Ureter (tissue), 1 donor: ENCODE measurements at places on chromosomes 5 and 9. TPM values are rescaled to one million over a fixed set of nuclear protein-coding genes. Genes with fewer than 3 reads are reported as not detected.

ELOVL7 gene
- 16.7 TPM for total RNA-seq

ANXA6 gene
- 123 TPM for total RNA-seq

LNPEP gene
- 56.3 TPM for total RNA-seq

SLC25A46 gene
- 45.0 TPM for total RNA-seq

CDH10 gene
- total RNA-seq, result not detected

ADAMTS2 gene
- total RNA-seq, result 13.3 TPM

F2R gene
- 4.7 TPM for total RNA-seq

GLRA1 gene
- not detected for total RNA-seq

FAM169A gene
- total RNA-seq, result 15.2 TPM

STKLD1 gene
- 0.75 TPM for total RNA-seq

DNA sequence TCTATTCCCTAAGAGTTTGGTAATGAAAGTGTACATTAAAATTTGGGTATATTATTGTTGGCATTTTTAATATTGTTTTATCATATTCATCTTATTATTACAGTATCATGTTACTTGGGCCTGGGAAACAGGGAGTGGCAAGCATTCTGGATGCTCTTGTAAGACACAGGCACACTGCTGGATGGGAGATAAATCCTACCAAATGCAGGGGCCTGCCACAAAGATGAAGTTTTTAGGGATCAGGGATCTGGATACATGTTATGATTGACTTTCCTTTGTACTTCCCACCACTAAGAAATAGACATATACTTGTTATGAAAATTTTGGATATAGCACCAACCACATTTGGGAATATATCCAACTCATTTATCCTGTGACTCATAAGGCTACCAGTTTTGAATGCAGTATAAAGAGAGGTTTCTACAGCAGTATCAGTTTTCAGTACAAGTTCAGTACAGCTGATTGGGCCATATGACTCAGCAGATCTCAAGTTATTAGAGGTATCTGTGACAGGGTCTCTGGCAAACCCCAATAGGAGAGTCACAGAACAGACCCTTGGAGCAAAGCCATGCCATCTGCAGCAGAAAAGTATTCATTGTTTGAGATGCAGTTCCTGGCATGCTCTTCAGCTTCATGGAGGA, 360.1 kb downstream of the DMAC1 start:
- no peak for DNase-seq

GRCh38 chr5:98638111-98638510, 135.4 kb upstream of the RGMB start:
- no peak for DNase-seq

DNA sequence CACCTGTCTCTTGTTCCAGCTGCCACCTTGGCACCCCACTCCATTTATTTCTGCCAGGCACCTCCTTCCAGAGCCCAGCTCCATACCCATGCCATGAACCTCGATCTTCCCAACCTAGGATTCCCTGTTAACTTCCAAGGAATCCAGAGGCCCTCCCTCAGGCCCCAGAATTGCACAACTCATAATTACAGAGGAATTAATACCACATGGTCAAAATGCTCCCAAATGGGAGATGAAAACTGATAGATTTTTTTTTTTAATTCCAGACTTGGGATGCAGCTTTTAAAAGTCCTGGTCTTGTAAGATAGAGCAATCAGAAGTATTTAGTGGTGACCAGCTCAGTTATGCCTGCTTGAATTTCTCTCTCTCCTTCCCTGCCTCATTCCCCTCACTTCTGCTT, 96.2 kb upstream of the CCDC112 start:
- DNase-seq, result no peak

DNA sequence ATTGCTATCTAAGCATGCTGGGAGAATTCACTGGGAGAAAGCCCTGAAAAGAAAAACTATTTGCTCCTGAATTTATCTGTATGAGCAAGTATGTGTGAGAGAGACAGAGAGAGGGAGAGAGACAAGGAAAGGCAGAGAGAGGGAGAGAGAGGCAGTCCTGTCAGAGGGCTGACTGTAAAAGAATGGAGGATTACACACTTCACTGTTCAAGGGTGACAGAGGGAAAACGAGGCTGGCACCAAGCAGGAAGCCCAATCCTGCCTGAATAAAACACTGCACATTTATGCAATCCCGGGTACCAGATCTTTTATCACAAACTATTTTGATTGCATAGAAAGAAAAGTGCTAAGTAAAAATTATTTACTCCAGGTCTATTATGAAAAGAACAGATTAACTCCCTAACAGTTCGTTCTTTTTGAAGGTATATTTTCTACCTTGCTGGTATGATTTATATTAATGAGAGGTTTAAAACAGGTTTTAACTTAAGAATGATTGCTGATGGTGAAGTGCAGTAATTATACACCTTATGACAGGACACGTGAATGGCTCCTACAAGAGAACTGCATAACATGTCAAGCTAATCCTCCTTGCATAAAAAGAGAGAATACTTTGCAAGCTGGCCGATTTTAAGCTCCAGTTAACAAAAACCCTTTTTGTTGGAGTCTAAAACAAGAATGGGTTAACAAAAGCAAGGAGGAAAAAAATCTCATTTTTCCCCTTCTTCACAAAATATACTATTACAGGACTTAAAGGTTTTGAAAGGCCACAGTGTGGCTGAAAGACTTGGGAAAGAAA, 82.5 kb downstream of the NFIB start:
- no peak for DNase-seq

DNA sequence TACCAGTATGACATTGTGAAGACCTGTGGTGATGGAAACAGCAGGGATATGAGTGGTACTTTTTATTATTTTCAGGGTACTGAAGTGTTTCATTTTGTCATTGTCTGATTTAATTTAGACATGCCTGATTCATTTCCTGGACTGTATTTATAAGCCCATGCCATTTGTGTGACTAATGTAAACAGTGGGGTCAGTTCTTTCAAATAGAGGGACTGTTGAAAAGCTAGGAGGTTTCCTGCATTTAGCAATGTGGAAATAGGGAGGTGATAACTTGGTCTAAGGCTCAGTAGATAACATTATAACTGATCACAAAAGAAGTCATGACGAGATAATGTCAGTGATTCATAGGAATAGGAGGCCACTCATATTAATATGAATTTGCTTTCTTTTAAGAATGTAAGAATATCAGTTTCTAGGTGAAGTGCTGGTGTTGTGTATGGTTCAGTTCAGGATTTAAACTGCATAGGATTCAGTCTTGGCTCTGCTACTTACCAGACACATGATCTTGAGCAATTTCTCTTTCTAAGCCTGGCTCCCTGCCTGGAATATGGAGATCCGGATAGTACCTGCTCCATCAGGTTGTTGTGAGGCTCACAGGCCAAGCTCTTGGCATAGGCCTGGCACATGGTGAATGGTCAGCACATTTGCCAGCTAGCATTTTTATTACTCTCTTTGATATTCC, 7.5 kb downstream of the RASGRF2 start:
- no peak for DNase-seq

GRCh38 chr5:101585366-101585765, 682.3 kb upstream of the ST8SIA4 start:
- no peak for DNase-seq

DNA sequence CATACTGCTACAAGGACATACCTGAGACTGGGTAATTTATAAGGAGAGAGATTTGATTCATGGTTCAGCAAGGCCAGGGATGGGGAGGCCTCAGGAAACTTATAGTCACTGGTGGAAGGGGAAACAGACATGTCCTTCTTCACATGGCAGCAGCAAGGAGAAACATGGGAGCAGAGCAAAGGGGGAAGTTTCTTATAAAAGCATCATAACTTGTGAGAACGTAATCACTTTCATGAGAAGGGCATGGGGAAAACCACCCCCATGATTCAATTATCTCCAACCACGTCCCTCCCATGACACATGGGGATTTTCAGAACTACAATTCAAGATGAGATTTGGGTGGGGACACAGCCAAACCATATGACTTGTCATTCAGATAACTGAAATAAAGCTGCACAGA, 100.9 kb downstream of the ST8SIA4 start:
- no peak for DNase-seq

GRCh38 chr9:12584656-12585522, 108.3 kb upstream of the TYRP1 start:
- DNase-seq, result no peak

GRCh38 chr9:112747094-112747493, 3.5 kb upstream of the SNX30 start:
- DNase-seq, result no peak

- no peak for DNase-seq
Observed at GRCh38 chr5:181237729-181238385, 5.8 kb downstream of the RACK1 start.

- no peak for DNase-seq
Observed at GRCh38 chr5:39352170-39352569, 12.1 kb downstream of the C9 start.

DNA sequence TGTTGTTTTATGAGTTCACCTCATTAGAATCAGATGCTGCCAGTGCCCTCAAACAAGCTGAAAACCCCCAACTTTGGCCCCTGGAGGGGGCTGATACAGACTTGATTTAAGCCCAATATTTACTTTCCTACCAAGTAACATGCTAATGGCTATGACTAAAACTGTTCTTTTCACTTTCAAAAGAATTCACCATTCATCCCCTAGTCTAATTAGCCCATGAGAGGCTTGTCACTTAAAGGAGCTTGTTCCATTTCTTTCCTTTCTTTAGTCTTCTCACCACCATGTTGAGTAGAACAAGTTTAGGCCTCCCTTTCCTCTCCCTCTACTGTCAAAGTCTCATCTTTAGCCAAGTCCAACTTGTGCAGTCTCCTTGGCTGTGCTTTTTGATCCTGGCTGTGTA, 50.4 kb downstream of the EPB41L4B start:
- no peak for DNase-seq

GRCh38 chr5:17056141-17056631, 120.1 kb upstream of the MYO10 start:
- no peak for DNase-seq

DNA sequence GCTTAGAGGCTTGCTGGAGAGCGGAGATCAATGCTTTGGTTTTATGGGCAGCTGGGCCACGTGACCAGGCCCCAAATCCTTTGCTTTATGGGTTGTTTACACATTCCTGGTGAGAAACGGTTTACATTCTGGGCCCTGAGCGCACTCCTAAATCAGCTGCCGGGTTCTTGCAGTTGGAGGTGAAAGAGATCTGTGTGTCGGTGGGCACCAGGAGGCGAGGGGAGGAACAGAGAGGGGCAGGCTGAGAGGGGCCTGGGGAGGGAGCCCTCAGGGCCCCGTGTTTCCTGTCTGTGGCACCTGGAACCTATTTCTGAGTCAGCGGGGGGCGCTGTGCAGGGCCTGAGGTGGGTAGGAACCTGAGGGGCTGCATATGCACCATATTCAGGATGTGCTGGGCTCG, 63.5 kb upstream of the HAND1 start:
- DNase-seq, result no peak

DNA sequence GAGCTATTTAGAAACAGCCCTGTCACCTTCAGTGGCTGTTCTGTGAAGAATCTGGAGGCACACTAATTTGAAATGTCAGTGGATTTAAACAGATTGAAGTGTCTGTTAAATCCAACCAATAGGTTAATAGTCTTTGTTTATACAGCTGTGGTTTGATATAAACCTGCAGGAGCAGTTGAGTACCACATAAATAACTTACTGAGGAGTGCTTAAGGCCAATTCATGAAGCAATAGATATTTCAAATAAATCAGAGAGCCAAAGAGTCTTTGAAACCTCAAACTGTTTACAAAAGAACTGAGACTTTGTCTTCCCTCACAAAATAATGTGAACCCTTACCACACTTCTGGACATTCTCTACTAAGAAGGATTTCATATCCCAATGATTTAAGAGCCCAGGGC, 111.9 kb downstream of the FEM1C start:
- no peak for DNase-seq

GRCh38 chr9:130972277-130972956, 33.4 kb upstream of the FIBCD1 start:
- DNase-seq, result no peak

DNA sequence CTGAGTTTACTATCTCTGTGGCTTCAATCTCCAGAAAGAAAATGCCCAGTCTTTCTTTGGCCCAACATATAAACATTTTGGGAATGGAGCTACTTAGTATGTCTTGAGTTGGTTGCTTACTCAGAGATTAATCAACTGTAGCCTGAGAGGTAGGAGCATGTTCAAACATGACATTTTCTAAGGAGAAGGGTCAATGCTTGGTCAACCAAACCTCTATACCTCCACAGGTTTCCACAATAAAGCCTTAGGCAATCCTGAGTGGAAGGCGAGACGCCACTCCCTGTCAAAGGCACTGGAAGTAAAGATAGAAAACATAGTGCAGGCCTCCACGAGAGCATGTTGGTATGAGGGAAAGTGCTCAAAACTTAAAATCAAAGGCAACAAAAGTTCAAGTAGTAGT, 411.4 kb downstream of the KCTD16 start:
- DNase-seq, result no peak

DNA sequence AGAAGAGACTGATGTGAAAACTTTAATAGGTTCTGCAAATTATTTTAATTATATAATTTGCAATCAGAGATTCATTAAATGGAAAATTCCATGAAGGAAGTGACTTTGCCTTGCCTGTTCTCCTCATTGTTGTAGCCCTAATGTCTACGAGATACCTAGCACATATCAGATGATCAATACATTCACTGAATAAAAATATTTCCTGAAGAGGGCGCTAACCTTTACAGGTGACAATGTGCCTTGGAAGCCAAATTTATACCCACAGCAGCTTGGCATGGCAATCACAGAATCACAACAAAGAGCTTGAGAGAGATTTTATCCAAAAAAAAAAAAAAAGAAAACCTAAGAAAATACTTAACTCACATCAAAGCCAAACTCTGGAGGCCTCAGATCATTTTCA, 17.4 kb downstream of the HAUS6 start:
- DNase-seq, result no peak

DNA sequence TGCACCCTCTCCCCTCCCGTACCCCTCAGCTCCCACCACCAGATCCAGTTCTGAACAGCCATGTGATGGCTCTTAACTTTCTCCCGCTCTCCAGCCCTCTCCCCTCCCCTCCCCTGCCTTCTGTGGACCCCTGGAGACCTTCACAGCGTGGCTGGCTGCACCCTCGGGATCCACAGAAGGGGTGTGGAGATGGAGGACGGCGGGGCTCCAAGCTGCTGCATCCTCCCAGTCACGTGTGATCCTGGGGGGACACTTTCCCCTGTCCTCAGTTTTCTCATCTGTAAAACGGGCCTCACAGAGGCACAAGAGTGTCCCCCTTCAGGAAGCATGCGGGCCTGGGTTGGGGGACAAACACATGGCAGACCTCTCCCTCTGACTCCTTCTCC, 276.0 kb upstream of the MVB12B start:
- DNase-seq, result no peak
